A549 treated with CpdA at 1 μM for 4 hours (cell line): ENCODE measurements at places on chromosomes 1 and 21. TPM values are rescaled to one million over a fixed set of nuclear protein-coding genes. Genes with fewer than 3 reads are reported as not detected.

The AKT3 gene
- total RNA-seq: 19.5 to 25.2 TPM (median 23.5 TPM) in 5 replicates

The LEMD1 gene
- not detected in 5 replicates for total RNA-seq

The RGS4 gene
- 0.07 to 0.19 TPM (median 0.13 TPM) in 4 of 5 replicates, not detected in the other for total RNA-seq

The MSH4 gene
- total RNA-seq: 0.01 TPM in 1 of 5 replicates, not detected in the others

The C1QC gene
- total RNA-seq: not detected in 5 replicates

The ERICH3 gene
- total RNA-seq: not detected in 5 replicates

The CCDC27 gene
- not detected in 5 replicates for total RNA-seq

The DMRTA2 gene
- 0.13 to 0.29 TPM (median 0.24 TPM) in 5 replicates for total RNA-seq

The ITLN1 gene
- not detected in 5 replicates for total RNA-seq
